ENCODE measurements at places on chromosomes 6 and 20. TPM values are rescaled to one million over a fixed set of nuclear protein-coding genes. Genes with fewer than 3 reads are reported as not detected.

EYA2 gene
- total RNA-seq = 14.3 TPM

RPS6KA2 gene
- total RNA-seq = 8.6 TPM

FRS3 gene
- total RNA-seq = 7.9 TPM

SF3B5 gene
- total RNA-seq = 172 TPM

NOP56 gene
- 80.8 TPM for total RNA-seq

TMEM14A gene
- total RNA-seq = 14.1 TPM

GPR6 gene
- total RNA-seq = not detected

PI16 gene
- total RNA-seq = 0.46 TPM
